AG08395 (cell line): ENCODE measurements at places on chromosomes 3 and 15.

- DNase-seq = no peak
These were observed 34.0 kb downstream of the PRKCD start for GRCh38 chr3:53195066-53195450.

DNA sequence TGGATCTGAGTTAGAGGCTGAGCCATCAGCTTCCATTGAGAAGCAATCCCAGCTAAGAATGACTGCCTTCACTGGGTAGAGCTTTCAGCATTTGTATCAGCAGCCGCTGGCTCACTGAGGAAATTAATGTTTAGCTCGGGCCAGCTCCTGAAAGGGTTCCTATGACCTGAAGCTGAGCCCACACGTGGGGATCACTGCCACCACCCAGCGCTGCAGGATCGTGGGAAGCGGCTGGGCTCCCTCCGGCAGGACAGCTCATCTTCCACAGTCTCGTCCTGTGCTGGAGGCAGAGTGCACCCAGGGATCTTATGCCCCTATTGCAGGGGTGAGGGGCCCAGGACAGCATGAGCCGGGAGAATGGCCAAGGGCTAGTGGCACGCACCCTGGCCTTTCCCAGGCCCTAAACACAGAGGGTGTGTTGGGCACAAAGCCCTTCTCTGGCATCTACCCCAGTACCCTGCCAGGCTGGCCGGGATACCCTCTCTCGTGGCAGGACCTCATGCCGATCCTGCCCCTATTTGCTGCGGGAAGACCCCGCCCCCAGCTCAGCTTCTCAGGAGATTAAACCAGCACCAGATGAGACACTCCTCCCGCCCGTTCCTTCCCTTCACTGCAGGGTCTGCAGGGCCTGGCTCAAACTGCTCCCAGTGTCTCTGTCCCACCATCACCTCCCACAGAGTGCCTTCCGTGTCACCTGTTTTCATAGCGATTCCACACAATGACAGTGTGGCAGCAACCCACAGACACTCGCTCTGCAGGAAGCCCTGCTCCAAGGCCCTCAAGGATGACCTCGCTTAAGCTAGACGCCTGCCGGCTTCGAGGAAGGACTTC is 28.5 kb downstream of the KLHL25 start:
- DNase-seq = no peak

GRCh38 chr3:172669021-172669420 is 41.8 kb downstream of the NCEH1 start:
- no peak for DNase-seq

- DNase-seq = no peak
These were observed 260.4 kb downstream of the FAM43A start for GRCh38 chr3:194946091-194946490.

- no peak for DNase-seq
These were observed 105.4 kb downstream of the HMG20A start for GRCh38 chr15:77525907-77526594.

DNA sequence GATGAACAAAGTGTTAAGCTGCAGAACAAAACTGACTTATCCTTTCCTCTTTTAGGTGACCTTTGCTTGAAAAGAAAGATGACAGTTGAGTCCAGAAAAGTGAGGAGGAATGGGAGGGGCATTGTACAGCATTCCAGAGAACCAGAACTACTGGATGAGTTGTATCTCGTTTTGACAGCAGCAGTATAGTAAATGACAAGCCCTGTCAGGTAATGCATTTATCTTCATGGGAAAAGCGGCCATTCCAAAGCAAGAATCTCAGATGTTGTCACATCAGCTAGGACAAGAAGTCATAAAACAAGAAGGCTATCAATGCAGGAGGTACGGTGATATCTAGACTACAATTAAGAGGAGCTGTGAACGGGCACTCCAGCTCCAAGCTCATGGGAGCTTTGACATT is 421.5 kb downstream of the MAGI1 start:
- no peak for DNase-seq

- no peak for DNase-seq
These were observed 26.4 kb downstream of the LARS2 start for GRCh38 chr3:45414823-45415222.

DNA sequence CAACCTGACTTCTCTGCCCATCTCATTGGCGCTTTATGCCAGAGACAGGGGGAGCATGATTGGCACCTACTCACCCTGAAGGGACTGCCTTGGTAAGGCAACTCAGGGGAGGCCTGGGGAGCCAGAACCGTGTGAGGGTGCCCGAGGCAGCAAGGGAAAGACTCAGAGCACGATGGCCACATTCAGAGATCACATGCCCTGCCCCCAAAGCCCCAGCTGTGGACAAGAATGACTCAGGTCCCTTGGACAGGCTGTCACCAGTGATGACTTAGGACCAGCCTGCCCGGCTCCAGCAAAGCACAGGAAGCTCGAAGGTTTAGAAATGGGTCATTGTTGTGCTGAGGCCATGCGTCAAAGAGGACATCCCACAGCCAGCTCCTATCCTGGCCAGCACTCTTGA is 49.1 kb upstream of the LIMD1 start:
- DNase-seq = peak; percentile 71

- DNase-seq = no peak
These were observed 123.0 kb upstream of the AGBL1 start for GRCh38 chr15:85956532-85957275.
